ENCODE measurements at places on chromosomes 16 and 17.

DNA sequence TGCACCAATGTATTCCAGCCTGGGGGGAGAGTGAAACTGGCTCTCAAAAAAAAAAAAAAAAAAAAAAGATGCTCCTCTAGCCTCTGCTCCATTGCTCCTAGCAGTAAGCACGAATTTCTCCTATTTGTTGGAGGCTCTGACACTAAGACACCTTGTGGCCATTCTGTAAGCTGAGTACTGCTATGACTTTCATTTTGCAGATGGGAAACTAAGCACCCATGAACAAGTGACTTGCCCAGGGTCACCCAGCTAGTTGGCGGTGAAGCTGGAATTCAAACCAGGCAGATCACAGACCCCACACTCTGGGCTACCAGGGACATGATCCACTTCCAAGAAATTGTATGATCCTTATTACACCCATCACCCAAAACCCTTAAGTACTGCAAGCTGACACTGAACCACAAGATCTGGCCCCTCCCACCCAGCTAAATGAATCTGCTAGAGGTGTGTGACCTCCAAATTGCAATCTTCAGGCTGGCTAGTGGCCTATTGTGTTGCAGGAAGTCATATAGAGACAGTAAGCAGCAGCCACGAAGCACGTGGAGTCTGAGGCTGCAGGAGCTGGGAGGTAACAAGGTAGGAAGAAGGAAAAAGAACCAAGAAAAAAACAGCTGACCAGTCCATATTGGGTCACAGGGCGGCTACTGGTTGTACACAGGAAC is 209.4 kb downstream of the XYLT1 start:
- DNase-seq, result peak; percentile 26

DNA sequence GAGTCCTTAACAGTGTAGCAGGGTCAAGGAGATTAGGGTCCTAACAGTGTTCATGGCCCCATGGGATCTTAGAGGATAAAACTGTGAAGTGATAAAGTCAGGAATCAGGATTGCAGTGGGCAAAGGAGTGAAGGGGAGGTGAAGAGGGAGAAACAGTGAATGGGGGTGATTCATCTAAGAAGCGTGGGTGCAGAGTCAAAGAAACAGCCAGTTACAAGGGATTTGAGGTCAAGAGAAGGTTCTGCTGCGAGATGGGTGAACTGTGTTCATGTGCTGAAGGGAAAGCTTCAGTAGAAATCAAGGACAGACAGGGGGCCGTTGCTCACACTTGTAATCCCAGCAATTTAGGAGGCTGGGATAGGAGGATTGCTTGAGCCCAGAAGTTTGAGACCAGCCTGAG is 5.9 kb downstream of the GTF3C1 start:
- DNase-seq, result no peak

GRCh38 chr16:31348579-31348978 is 6.4 kb upstream of the ITGAX start:
- DNase-seq, result no peak

- DNase-seq, result no peak
These were observed 514 bp downstream of the THRA start for GRCh38 chr17:40063187-40063771.

- DNase-seq, result no peak
These were observed 66.6 kb upstream of the LHX1 start for GRCh38 chr17:36870720-36870999.

- no peak for DNase-seq
These were observed 7.8 kb downstream of the EMP2 start for GRCh38 chr16:10572611-10573010.

DNA sequence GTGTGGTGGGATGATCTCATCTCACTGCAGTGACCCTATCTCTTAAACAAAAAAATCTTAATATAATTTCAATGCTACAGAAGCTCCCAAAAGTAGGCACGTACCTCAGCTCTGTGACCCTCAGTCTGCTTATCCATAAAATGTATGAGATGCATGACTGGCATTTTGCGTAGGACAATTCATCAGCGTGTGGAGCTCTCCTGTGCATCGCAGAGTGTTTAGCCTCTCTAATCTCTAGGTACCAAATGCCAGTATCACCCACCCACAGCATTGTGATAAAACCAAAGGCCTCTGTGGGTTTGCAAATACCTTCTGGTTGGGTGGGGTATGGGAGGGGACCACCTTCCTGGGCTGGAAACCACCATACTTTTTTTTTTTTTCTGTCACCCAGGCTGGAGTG is 19.0 kb upstream of the TUBG2 start:
- no peak for DNase-seq

- DNase-seq, result no peak
These were observed 4.9 kb downstream of the MYADML2 start for GRCh38 chr17:81942167-81942553.

DNA sequence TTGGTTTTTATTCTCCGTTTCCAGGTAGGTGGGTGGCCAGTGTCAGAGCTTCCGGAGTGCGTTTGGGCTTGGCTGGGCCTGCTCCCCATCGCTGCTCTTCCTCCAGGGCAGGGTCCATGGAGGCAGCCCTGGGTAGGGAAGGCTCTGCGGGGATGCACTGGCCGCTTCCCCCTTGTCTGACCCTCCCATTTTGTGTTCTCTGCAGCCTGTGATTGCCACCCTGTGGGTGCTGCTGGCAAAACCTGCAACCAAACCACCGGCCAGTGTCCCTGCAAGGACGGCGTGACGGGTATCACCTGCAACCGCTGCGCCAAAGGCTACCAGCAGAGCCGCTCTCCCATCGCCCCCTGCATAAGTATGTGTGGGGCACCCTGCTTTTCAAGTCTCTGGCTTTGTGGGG is 158.3 kb downstream of the NTN1 start:
- no peak for DNase-seq

DNA sequence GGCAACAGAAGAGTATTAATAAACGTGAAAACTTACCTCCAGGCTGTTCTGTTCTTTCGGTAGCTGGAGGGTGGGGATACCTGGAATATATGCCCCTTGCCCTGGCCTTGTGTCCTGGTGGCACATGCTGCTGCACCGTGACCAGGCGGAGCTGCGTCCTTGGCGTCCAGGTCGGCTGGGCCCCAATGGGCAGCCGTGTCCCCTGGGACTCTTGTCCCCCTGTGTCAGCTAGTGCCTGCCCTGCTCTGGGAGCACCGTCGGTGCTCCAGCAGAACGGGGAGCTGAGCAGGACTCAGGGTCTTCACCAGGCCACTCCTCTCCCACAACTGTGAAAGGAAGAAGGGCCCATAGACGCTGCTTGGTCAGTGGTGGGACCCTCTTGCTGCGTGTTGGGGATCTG is 7.9 kb downstream of the ZNF213 start:
- no peak for DNase-seq

- no peak for DNase-seq
These were observed 30.0 kb downstream of the SIAH1 start for GRCh38 chr16:48354877-48355855.

GRCh38 chr17:70076189-70076588 is 1.2 kb downstream of the KCNJ16 start:
- DNase-seq, result no peak

DNA sequence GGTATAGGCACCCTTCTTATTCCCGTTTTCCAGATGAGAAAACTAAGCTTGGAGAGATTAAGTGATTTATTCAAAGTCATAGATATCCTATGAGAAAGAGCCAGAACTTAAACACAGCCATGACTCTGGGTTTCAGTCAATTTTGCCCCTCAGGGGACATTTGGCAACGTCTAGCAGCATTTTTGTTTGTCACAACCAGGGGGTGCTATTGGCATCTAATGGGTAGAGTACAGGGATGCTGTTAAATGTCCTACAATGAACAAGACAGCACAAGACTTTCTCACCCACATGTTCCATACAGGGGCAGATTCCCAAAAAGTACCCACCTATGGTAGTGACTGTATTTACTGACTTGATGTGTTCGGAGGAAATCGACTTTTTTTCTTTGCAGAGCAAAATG is 4.8 kb upstream of the SHISA9 start:
- DNase-seq, result peak; percentile 39

GRCh38 chr17:28940142-28940541 is 11.2 kb downstream of the PHF12 start:
- DNase-seq, result no peak

- DNase-seq, result no peak
These were observed 20.9 kb downstream of the FAM20A start for GRCh38 chr17:68580236-68580770.

DNA sequence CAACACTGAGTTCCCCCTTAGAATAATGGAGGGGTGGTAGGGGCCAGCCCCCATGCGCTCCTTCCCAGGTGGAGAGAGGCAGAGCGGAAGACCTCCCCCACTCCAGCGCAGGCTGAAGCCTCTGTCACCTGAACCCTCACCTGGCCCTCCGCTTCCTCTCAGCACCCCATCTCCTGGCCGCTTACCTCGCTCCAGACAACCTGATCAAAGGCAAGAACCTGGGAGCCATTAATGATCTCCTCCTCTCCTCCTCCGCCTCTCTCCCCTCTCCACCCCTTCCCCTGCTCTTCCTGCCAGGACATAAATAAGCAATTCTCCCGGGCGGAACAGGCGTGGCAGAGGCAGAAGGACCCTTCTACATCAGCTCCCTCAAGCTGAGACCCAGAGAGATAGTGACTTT is 110.2 kb upstream of the LHX1 start:
- no peak for DNase-seq

DNA sequence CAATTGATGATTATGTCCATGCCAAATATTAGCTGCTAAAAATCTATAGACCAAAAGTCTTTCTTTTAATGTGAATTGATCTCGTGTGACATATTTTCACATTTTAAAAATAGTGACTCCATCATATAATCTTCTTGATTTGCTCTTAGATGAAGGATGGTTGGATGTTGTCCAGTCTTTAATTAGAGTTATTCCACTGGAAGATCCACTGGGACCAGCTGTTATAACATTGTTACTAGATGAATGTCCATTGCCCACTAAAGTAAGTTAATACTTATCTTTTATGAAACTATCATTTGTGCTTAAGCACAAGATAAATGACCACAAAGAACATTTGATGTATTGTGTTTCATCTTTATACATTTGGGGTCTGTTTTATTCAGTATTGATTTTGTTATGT is 22.8 kb downstream of the RSPRY1 start:
- no peak for DNase-seq

- no peak for DNase-seq
These were observed 2.2 kb downstream of the KDM8 start for GRCh38 chr16:27205423-27206065.

GRCh38 chr16:69323415-69323814 is 7.0 kb downstream of the PDF start:
- no peak for DNase-seq

GRCh38 chr17:37315601-37316000 is 60.2 kb upstream of the C17orf78 start:
- DNase-seq, result no peak

- DNase-seq, result no peak
These were observed 15.1 kb downstream of the BAIAP2 start for GRCh38 chr17:81049973-81050551.

DNA sequence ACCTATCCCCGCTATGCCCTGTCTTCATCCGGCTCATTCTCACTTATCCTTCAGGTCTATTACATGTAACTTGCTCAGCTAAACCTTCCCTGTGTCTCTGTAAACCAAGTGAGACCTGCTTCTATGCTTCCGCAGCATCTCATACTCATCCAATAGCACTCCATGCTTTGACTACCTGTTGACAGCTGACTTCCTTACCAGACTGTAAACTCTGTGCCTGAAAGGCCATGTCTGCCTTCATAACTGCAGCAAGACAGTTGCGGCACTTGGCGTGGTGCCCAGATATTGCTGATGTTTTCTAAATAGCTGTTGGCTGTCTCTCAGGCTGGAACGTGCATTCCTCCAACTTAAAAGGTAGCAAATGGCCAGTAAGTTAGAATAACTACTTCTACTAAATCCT is 1.8 kb upstream of the OR1E1 start:
- DNase-seq, result no peak

DNA sequence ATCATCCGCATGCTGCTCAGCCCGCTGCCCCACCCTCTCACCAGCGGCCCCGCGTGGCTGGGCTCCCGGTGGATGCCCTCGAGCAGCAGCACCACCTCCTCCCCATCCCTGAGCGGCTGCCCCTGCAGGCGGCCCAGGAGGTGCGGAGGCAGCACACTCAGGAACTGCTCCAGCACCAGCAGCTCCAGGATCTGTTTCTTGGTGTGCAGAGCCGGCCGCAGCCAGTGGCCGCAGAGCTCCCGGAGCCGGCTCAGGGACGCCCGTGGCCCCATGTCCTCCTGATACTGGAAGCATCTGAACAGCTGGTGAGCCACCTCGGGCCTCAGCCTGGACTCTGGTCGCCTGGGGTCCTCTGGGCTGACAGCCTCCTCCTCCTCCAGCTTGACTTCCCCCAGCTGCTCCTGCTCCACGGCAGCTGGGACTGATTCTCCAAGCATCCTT is 6.6 kb downstream of the ZSCAN10 start:
- DNase-seq, result no peak

DNA sequence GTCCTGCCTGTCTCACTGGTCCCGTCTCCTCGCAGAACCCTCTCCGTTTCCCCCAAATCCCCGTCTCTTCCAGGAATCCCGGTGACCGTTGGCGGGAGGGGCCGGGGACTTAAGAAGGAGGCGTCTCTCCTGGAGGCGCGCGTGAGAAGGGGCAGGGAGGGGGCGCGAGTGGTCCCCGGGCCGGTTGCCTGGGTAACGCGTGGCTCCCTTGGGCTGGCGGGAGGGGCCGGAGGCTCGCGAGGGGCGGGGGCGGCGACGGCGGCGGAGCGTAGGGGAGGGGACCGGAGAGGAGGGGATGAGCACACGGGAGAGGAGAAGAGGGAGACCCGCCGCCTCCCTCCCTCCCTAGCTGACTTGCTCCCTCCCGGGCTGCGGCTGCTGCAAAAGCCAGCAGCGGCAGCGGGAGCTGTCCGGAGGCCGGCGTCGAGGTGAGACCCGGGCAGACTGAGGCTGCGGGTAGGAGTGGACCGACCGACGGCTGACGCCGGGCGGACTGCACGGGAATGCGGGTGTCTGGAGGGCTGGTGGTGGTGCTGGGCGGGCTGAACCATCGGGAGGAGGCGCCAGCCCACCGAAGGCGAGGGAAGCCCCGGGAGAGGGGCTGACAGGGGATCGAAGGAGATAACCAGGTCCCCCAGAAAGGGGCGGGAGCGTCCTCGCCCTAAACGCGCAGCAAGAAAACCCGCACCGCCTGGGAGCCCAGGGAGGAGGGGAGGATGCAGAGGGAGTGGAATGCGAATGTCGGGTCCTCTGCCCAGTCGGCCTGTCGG is at the start of gene PRRT2:
Gene PRRT2, plus strand, starts transcription at position 298 of the 770 bp plus-strand sequence. CDS start 862 bp downstream, outside the sequence.
- DNase-seq, result peak; percentile 68

GRCh38 chr17:50686494-50687199 is 21.1 kb downstream of the ANKRD40 start:
- no peak for DNase-seq

- no peak for DNase-seq
These were observed 1.7 kb upstream of the IL17C start for GRCh38 chr16:88636488-88637265.

- DNase-seq, result peak; percentile 69
These were observed 2.4 kb upstream of the USP36 start for GRCh38 chr17:78842881-78843565.

DNA sequence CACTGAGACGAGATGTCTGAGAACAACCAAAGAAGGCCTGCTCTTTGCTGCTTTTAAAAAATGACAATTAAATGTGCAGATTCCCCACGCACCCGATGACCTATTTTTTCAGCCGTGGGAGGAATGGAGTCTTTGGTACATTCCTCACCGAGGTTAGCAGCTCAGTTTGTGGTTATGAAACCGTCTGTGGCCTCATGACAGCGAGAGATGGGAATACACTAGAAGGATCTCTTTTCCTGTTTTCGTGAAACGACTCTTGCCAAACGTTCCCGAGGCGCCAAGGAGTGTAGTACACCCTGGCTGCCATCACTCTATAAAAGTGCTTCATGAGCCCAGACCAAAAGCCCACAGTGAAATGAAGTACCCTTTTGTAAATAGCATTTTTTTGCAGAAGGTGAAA is 87.8 kb downstream of the CRISPLD2 start:
- no peak for DNase-seq

- no peak for DNase-seq
These were observed 8.7 kb downstream of the HEXIM2 start for GRCh38 chr17:45170280-45170930.

GRCh38 chr16:2529061-2529931 is 1.9 kb downstream of the CEMP1 start:
- DNase-seq, result no peak

All from activated CD4-positive, alpha-beta T cell treated with anti-CD3 and anti-CD28 coated beads, Interleukin-2, Interleukin-6, amounts not matched to agents 100 ng/mL and 50 ng/mL, durations not matched to agents 16 hours and 8 hours (primary cell).